ENCODE measurements at places on chromosomes 5 and 9. TPM values are rescaled to one million over a fixed set of nuclear protein-coding genes. Genes with fewer than 3 reads are reported as not detected.

Gene DOCK2
- 18.2 TPM for total RNA-seq

Gene FAM221B
- not detected for total RNA-seq

Gene RAD23B
- 61.1 TPM for total RNA-seq

Gene LCN6
- total RNA-seq: 17.9 TPM

Gene CDH12
- total RNA-seq: not detected

Gene PLAC8L1
- not detected for total RNA-seq

Gene LHX6
- total RNA-seq: 8.1 TPM

Gene OLFML2A
- total RNA-seq: 39.3 TPM

Gene SPINK13
- total RNA-seq: not detected
